ENCODE measurements at places on chromosomes 11 and 22. TPM values are rescaled to one million over a fixed set of nuclear protein-coding genes. Genes with fewer than 3 reads are reported as not detected.

Gene ACRV1
- not detected for total RNA-seq

Gene CD3G
- total RNA-seq, result not detected

Gene ARVCF
- 4.8 TPM for total RNA-seq

Gene SPON1
- total RNA-seq, result 18.3 TPM

Gene KBTBD3
- total RNA-seq, result 4.9 TPM

Measured in smooth muscle cell of bladder (primary cell).